AML-193 (cell line): ENCODE measurements at places on chromosomes 2 and 18.

DNA sequence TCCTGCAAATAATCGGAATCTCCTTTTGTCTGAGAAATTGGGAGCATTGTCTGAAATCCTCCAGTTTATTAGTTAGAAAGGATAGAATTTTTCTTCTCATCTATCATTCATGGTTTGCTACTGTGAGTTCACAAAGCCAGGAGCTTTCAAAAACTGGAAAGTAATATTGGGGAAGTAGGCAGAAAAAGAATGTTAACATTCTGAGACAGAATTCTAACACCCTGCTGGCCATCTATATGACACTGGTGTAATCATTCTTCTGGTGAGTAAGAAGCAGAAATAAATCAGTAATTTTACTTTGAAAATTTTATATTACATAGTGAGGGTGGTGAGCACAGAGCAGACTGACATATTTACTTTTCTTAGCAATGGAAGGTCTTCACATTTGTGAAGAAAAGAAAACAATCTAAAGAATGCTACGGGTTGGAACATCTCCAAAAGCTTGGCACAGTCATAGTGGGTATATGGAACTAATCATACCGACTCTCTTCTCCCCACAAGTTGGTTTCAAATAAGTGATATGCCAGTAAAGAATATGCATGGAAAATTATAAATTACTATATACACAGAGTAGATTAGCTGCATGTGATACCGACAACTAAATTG is 344.9 kb downstream of the LPIN1 start:
- no peak for DNase-seq

GRCh38 chr2:234691214-234691575 is 194.3 kb upstream of the ARL4C start:
- no peak for DNase-seq

DNA sequence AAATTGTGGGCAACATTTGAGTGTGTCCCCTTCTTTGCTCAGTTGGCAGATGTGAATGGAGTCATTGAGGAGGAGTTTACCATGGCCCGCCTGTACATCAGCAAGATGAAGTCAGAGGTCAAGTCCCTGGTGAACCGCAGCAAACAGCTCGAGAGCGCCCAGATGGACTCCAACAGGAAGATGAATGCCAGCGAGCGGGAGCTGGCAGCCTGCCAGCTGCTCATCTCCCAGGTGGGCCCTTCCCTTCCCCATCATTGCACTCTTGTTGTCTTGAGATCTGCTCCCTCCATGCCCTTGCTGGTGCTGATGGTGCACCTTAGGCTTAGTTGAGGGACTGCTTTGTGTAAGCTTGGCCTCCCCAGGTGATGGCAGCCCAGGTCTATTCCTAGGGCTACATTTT is 47.5 kb upstream of the LYPD6B start:
- DNase-seq: no peak

- DNase-seq: peak; percentile 43
These were observed 14.5 kb downstream of the IL1R2 start for GRCh38 chr2:102005989-102006885.

DNA sequence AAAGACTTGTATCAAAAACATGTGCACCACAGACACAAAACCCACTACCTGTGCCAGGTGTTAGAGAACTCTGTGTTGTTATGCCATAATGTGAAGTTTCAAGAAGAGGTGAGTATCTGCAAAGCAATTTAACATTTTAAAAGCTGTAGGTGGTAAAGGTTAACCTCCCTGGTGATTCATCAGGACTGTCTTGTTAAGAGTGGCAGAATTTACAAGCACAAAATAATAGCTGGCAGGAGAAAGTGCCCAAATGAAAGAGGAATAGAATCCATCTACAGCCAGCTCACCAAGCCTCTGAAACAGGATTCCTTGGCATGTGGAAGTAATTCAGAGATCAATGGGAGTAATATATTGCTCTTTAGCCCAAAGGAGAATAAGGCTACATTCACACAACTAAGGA is 230.7 kb downstream of the AFF3 start:
- DNase-seq: no peak

DNA sequence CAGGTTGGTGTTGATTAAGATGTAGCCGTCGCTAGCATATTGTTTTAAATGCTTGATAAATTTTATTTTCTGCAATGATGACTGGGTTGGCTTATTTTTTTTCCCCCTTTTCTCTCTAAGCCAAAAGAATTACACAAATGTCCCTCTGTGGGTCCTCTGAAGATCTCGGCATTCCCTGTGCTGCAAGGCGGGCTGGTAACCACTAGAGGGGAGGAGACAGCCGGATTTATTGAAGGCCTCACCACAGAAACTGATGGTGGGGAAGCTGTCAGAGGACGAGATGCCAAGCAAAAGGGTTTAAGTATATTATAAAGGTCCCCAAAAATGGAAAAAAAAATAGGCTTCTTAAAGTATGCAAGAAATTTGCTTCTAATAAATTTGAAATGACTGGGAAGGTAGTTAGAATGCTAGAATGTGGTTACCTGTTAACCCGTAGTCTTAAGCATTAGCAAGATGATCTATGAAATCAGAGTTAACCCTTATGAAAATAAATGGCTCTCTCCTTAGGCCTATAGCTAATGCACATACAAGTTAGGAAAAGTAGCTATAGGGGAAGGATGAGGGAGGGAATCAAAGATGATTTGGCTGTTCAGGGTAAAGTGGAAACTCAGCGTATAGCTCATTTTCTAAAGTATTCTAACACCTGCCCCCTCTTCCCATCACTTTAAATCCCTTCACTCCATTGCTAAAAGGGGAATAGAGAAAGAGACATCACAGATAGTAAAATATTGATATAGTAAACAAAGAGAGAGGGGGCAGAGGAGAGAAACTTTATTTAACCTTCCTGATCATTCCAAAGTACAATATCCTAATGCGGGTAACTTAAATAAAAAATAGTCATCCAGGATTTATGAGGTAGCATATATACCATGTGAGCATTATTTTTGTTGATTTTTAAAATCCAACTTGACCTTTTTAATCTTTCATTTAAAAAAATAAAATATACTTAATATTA is 894.5 kb upstream of the POU3F3 start:
- DNase-seq: peak; percentile 20

- no peak for DNase-seq
These were observed 52.0 kb downstream of the KIF5C start for GRCh38 chr2:148926981-148927401.

- no peak for DNase-seq
These were observed 5.8 kb upstream of the MTA3 start for GRCh38 chr2:42562474-42563144.

GRCh38 chr2:173205375-173205774 is 129.7 kb downstream of the MAP3K20 start:
- DNase-seq: no peak
